ENCODE measurements at places on chromosomes 2 and 18.

DNA sequence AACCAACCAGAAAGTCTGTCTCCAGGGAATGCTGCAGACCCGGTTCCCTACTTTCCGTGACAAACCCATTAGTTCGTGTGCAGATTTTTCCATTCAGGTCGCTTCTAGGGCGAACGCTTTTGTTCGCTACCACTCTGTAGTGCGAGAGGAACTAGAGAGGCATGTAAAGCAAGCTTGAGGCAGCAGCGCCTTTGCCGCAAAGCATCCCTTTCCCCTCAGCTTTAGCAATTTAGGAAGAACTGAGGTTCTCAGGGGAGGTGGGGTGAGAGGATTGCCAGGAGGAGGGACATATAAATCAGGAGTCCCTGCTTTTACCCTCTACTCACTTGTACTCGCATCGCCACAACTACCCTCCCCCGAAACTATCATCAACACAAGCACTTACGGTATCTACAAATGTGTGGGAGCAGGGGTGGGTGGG is 748 bp upstream of the ZNF804A start:
- no peak for DNase-seq

GRCh38 chr2:202652119-202652518 is 17.4 kb downstream of the FAM117B start:
- no peak for DNase-seq

DNA sequence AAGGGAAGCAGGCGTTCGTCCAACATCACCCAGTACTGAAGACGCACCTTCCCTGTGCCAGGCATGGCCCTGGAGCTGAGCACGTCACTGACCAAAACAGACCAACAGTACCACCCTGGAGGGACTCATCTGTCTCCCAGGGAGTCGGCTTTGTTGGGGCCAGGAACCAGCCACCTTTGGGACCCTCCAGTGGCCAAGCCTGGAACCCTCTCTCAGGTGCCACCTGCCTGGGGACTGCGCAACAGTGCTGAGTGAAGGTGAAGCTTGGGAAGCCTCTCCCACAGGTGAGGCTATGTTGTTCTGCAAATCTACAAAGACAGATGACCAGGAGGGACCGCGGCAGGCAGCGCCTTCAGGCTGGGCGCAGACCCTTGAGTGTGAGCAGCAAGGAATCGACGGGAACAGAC is 91.4 kb upstream of the OTOS start:
- DNase-seq, result no peak

DNA sequence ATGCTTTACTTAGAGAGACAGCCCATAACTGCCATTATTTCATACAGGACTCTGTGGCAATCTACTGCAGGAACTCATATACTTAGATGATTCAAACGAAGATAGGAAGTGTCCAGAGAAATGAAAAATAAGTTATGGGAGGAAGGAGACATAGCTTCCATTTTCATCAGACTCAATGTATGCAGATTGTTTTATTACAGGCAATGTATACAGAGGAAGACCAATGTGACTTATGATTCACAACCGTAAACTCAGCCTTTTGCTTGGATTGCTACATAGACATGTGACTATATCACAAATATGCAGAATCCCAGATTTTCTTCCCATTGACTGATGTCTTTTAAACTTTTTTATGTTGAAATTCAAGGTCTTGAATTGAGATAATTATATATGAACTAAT is 793.4 kb downstream of the SATB2 start:
- no peak for DNase-seq

DNA sequence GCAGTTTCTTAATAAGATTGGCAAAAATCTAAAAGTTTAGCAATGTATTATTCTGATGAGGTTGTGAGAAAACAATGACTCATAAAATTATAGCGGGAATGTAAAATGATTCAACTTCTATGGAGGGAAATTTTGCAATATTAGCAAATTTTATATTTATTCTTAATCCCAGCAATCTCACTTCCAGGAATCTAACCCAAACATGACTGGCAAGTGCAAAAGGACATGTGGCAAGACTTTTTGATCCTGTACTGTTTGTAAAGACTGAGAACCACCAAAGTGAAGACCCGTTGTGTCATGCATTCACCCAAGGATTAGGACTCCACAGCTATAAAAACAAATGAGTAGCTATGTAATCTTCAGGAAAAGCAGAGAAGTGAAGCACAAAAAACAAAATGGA is 234.8 kb upstream of the KYNU start:
- no peak for DNase-seq

DNA sequence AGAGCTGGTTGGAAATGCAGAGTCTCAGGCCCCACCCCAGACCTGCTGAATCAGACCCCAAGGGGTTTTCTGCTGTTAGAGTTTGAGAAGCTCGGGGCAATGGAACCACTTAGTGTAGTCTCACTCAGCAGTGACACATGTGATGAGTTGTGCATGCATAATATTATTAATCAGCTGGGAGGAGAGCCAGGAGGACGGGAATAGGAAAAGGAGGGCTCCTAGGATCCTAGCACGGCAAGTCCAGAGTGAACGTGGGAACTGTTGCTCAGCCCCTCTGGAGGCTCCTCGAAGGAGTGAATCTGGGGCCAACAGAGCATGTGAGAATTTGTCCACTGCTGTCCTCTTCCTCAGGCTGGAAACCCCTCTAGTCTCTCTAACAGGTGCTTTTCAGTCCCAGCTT is 87.1 kb downstream of the HS1BP3 start:
- DNase-seq, result no peak

DNA sequence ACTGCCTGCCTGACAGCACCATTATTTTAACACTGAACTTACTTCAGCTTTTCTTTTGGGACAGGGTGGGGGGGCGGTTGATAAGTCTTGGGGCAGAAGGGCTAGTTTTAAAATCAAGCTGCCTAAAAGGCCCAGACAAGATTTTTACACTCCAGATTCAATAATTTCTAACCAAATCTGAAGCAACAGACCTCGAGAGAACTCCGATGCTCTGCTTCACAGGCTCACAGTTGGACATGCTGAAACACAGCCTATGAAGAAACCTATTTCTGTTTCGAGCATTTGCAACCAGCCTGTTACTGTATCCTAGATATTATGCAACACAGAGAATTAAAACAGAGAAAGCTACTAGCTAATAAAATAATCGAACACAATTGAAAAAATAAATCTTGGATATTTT is 1.3 kb upstream of the MYT1L start:
- no peak for DNase-seq

GRCh38 chr2:225865468-225865867 is 466.0 kb downstream of the NYAP2 start:
- DNase-seq, result no peak

- no peak for DNase-seq
Observed at GRCh38 chr2:114426756-114427155, 15.7 kb upstream of the DPP10 start.

DNA sequence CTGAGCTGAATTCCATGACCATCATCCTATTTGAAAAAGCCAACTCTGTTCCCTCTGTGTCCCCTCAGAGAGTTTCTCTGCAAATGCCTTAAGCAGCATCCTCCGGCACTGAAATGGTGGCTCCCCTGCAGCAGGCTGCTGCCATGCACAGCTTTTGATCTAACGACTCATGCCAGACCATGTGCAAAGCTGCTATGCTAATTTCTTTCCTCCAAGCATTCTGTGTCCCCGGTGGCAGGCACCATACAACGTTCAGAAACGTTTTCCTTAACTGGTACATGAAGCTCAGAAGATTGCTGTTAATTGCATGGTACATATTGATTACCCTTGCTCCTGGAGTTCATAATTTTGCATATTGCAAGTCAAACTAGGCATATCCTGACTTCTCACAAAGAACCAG is 336.8 kb downstream of the RBM43 start:
- no peak for DNase-seq

GRCh38 chr2:138640921-138641676 is 139.1 kb downstream of the NXPH2 start:
- DNase-seq, result no peak

DNA sequence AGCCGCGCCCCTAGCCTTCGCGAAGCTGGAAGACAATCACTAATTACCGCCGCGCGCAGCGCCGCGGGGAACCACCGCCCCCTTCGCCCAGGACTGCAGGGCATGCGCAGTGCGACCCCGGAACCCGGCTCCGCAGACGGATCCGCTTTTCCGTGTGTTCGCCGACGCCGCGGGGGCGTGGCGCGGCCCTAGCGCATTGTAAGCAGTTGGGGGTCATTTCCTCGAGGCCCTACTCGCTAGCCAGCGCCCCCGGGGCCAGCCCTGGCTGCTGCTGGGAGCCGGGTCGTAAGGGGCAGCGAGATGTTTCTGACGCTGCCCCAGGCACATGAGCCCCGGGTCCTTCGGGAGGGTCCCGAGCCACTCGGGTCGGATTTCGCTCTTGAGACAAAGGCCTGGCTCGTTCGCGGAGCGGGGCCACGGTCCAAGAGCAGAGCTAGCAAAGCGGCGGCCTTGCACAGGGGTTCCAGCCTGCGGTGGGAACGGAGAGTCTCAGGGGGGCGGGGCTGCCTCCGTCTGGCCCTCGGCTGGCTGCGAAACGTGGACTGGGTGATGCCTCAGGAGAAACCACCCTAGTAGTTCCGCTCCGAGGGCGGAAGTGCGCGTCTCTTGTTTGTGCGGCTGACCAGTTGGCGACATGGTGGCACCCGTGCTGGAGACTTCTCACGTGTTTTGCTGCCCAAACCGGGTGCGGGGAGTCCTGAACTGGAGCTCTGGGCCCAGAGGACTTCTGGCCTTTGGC is at the start of the genes ELP2 and SLC39A6:
ELP2 (plus strand) TSS at position 600 of the 739 bp plus-strand sequence; CDS start at position 635, 35 bp downstream.
SLC39A6 (minus strand) TSS at position 41 of the 739 bp plus-strand sequence. CDS start 2,333 bp downstream, outside the sequence.
- peak; percentile 96 for DNase-seq

DNA sequence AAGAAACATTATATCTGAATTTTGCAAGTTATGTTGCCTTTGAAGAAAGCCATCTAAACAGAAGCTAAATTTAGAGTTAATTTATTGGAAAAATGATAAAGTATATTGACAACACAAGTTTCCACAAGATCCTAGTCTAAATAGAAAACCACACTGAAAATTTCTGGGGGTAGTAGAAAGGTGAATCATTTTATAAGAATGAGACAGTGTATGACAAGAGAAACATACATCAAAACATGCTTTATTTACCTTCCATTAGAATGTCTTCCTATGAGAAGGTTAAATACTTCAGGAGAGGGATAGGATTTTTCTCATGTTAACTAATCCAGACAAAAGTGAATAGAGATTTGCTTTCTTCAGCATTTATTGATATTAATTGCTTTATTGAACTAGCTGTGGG is 1389.8 kb upstream of the ZEB2 start:
- no peak for DNase-seq

GRCh38 chr2:181807526-181807925 is 84.0 kb upstream of the ITPRID2 start:
- DNase-seq, result no peak

- DNase-seq, result no peak
Observed at GRCh38 chr2:158569284-158569683, 112.5 kb downstream of the PKP4 start.

DNA sequence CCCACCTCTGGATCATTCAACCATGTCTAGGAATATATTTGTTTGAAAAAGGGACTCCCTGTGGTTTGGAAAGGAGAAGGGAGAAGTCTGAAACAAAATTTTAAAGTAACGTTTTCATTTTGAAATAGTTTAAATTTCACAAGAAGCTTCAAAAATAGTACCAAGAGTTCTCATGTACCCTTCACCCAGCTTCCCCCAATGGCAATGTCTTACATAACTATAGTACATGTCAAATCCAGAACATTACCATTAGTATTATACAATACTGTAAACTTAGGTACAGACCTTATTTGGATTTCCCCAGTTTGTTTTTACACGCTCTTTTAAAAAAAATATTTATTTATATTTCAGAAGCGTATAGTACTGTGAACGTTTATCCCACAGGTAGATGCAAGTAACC is 4.0 kb upstream of the LYG2 start:
- DNase-seq, result no peak

- DNase-seq, result no peak
Observed at GRCh38 chr2:241041589-241042158, 43.3 kb downstream of the SNED1 start.

- DNase-seq, result no peak
Observed at GRCh38 chr2:129661935-129662334, 317.5 kb upstream of the RAB6C start.

GRCh38 chr18:54924948-54925347 is 34.3 kb downstream of the CCDC68 start:
- DNase-seq, result no peak

GRCh38 chr18:34001376-34001775 is 223.3 kb downstream of the NOL4 start:
- DNase-seq, result no peak

- DNase-seq, result no peak
Observed at GRCh38 chr2:207160115-207160514, 5.6 kb downstream of the KLF7 start.

DNA sequence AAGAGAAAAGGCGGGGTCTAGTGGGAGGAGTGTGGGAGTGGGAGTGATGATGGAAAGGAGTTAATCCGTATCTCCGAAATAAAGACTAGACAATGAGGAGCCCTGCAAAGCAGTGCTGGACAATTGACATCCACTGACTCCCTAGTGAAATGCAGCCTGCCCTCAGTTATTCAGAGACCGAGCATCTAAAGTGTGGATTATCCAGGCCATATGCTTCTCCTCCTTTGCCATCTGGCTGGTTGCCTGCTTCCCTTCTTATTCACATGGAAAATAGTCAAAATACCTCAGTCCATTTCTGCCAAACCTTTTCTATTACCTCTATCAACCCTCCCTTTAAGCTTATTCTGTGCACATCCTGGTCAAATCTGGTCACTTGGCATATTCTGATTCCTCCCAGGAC is 288.8 kb upstream of the SIX3 start:
- no peak for DNase-seq

DNA sequence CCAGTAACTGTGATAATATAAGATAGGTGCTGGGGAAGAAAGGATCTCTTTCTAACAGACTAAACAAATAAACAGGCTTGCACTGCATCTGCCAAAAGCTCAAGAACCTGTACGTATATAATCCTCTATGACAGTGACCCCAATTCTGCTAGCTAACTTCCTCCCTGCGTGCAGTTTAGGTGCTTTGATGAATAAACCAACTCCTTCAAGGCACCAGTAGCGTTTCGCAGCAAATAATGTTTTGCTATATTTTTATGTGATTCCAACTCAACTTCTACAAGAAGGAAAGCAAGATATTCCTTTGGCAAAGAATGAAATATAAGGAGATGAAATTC is 135.5 kb upstream of the CHAC2 start:
- no peak for DNase-seq

GRCh38 chr2:12762337-12762736 is 45.6 kb downstream of the TRIB2 start:
- no peak for DNase-seq

DNA sequence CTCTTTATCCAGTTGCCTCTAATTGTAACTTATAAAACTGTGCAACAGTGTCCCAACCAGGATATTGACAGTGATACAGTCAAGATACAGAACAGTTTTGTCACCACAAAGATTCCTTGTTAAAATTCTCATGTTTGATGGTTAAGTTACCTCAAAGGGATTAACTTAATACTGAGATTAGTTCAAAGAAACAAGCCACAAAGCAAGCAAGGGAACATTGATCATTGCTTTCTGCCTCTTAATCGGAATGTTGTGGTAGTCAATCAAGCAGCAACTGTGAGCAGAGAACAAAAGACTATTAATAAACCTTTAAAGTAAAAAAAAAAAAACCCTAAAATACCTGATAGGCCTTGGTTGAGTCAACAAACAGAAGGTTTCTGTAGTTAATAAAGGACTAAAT is 352.3 kb downstream of the PARD3B start:
- DNase-seq, result no peak

All from activated T-cell treated with anti-CD3 and anti-CD28 coated beads, Interleukin-2, amount 50 U/mL, for 72 hours (primary cell).